Spleen (tissue), 13 donors: ENCODE measurements at places on chromosomes 16 and 17. TPM values are rescaled to one million over a fixed set of nuclear protein-coding genes. Genes with fewer than 3 reads are reported as not detected.

CD300LB gene
- total RNA-seq = 2.0 TPM

HOXB5 gene
- 1.9 TPM for total RNA-seq

DNA sequence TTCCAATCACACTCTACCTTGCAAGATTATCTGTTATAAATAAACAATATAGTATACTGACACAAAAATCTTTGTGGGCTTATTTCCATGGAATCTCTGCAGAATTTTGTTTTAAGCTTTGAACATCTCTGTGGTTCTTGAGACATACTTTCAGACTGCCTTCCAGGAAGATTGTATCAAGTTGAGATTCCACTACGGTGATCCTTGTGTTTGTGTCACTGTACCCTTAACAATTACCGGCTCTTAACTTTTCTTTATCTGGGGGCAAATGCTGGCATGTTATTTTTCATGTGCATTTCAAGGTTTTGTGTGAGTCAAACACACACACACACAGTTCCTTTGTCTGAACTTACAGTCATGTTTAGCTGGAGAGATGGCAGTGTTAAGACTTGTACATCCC lies 472.7 kb upstream of the HSBP1 start:
- no peak for DNase-seq

- DNase-seq = no peak
Observed at GRCh38 chr17:46046957-46047356, 47.9 kb downstream of the STH start.

- DNase-seq = peak; percentile 88
Observed at GRCh38 chr16:88701581-88702370, 4.4 kb downstream of the RNF166 start.

DNA sequence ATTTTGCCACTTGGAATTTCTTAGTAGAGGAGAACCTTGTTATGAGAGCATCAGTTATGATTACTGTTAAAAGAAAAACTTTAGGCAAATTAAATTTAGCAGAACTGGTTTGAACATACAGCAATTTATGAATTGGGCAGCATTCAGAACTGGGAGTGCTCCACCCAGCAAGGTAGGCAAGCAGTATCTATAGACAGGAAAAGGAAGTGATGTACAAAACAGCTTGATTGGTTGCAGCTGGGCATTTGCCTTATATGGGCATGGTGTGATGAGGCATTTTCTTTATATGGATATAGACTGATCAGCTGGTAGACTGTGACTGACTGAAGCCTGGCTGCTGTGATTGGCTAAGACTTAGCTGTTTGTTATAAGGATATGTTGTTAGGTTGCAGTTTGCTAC lies 17.6 kb upstream of the CYLD start:
- DNase-seq = no peak

- peak; percentile 41 for DNase-seq
Observed at GRCh38 chr16:67016143-67016542, 12.8 kb upstream of the CBFB start.

DNA sequence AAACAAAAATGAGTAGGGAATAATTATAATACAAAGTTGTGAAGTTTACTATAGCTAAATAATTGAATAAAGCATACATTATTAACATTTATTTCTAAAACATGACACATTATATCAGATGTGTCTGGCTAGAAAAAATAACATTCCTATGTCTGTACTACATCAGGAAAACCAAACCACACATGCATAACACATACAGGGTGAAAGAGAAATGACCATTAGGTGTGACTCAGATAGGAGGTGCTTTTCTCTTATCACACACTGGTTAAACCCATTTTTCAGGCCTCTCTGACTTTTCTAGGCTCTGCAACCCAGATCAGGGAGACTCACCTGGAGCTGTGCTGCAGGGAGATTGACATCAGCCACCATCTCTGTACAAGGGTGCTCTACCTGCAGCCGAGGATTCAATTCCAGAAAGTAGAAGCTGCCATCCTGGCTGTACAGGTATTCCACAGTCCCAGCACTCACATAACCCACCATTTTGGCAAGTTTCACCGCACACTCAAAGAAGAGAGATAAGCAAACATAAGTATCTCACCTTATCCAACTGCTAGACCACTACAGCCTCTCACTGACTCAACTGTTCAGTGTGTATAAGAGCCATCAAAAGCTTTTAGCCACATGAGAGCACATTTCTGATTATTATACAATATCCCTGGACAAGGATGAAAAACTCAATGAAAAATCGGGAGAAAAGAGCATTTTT lies 116.6 kb upstream of the C17orf78 start:
- no peak for DNase-seq

DNA sequence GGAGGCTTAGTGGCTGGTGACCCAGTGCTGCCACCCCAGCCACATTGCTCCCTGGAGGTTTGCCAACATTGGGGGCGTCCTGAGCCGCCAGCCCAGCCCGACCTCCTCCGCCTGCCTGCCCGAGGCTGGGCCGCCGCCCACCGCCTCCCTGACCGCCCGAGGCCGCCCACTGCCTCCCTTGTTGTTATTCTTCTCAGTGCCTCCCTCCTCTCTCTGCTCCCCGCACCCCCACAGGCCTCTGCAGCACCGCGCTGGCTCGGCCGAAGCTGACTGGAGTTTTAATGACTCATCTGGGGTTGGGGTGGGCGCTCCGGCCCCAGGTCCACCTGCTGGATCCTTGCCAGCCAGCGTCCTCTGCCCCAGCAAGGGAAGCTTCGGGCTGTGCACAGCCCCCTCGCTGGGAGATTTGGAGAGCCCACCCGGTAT lies 102.5 kb downstream of the RBFOX3 start:
- DNase-seq = no peak

GRCh38 chr17:48596735-48597527 lies 3.4 kb upstream of the HOXB5 start:
- peak; percentile 48 for DNase-seq

- DNase-seq = no peak
Observed at GRCh38 chr16:51801635-51802034, 650.6 kb upstream of the SALL1 start.

- DNase-seq = no peak
Observed at GRCh38 chr16:89697161-89697615, 4.3 kb downstream of the SPATA2L start.

DNA sequence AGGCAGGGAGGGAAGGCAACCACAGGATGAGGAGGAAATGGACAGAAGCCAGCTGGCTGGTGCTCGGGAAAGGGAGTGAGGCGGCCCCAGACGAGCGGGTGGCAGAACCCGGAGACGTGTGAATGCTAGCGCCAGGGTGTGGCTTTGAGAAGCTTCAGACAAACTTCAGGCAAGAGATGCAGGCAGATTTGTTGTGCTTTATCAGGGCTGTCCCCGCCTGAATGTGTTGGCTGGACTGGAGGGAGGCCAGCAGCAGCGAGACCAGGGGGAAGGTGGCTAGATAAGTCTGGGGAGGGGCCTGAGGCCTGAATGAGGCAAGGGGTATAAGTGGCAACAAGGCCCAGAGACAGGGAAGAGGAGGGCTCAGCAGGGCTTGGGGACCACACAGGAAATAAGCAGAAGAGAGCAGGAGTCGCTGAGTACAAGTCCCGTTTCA lies 22.0 kb downstream of the CAMKK1 start:
- no peak for DNase-seq
